Kidney (tissue), 22 donors: ENCODE measurements at places on chromosomes 6 and 20. TPM values are rescaled to one million over a fixed set of nuclear protein-coding genes. Genes with fewer than 3 reads are reported as not detected.

Gene DLK2
- 0.50 TPM for total RNA-seq

Gene NKAIN4
- 29.7 TPM for total RNA-seq

Gene ETV7
- total RNA-seq, result 4.6 TPM

Gene AURKA
- 2.7 TPM for total RNA-seq

Gene PRKN
- 10.4 TPM for total RNA-seq

Gene GSTA2
- 0.28 TPM for total RNA-seq

Gene BMP6
- 10.0 TPM for total RNA-seq

Gene ENPP3
- 2.0 TPM for total RNA-seq

Gene CDK19
- 20.4 TPM for total RNA-seq

Gene GZF1
- 14.1 TPM for total RNA-seq

GRCh38 chr6:81465859-81466258 is 286.6 kb downstream of the TENT5A start:
- H3K27ac ChIP-seq, result no peak overlapping the region
- H3K36me3 ChIP-seq, result no peaks in the 10 kb centered on the region

GRCh38 chr20:51678026-51678697 is 90.0 kb downstream of the ATP9A start:
- no peak overlapping the region for H3K4me3 ChIP-seq
- H3K4me1 ChIP-seq, result no peaks in the 10 kb centered on the region
- H3K27ac ChIP-seq, result no peak overlapping the region
- no peaks in the 10 kb centered on the region for H3K27me3 ChIP-seq
- H3K36me3 ChIP-seq, result no peaks in the 10 kb centered on the region

DNA sequence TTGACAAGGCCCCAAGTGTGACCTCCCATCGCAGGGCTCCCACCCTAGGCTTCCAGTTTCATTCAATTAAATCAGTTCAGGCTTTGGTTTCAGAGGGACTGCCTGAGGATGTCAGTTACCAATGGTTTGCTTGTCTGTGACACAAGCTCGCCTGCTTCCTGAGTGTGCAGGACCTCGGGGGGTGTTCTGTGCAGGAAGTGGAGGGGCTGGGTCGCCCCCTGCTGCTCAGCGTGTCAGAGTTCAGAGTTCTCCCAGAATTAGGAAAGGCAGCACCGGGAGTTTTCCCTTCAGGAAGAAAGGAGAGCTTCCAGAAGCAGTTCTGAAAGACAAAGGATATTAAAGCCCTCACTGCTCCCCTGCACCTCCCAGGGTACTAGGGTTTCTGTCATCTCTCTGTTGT is 50.8 kb upstream of the TGM3 start:
- peak; percentile 38 for DNase-seq
- no peaks in the 10 kb centered on the region for H3K4me1 ChIP-seq
- H3K27me3 ChIP-seq, result no peaks in the 10 kb centered on the region

DNA sequence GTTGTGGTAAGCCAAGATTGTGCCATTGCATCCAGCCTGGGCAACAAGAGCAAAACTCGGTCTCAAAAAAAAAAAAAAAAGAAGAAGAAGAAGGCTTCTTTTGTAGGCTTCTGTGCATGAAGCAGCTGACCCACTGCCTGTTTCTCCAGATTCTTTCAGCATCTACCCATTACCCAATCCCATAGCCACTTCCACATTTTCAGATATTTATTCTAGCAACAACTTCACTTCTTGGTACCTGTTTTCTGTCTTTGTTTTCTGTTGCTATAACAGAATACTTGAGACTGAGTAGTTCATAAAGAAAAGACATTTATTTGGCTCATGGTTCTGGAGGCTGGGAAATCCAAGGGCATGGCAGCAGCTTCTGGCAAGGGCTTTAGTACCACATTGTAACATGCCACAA is 95.3 kb upstream of the SGK1 start:
- no peaks in the 10 kb centered on the region for H3K36me3 ChIP-seq
- no peak overlapping the region for H3K27ac ChIP-seq
- H3K27me3 ChIP-seq, result no peaks in the 10 kb centered on the region

GRCh38 chr20:8291200-8291599 is 159.1 kb downstream of the PLCB1 start:
- DNase-seq, result no peak
- no peaks in the 10 kb centered on the region for H3K27me3 ChIP-seq
- no peak overlapping the region for H3K4me3 ChIP-seq
- no peaks in the 10 kb centered on the region for H3K36me3 ChIP-seq

DNA sequence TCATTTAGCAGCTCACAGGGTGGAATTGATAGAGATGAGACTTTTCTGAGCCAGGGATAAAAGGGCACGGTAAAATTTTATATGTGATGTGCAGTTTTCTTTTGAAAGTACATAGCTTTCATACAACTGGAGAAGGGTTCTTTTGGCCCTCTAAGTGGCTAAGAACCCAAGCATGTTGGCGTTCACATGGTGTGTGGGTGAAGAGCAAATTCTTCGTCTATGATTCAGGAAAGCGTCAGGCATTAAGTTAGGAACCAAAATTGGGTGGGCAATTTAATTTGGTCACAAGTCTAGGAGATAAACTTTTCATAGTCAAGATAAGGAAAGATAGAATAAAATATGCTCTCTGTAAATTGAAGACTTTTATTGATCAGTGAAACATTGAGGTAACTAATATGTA is 153.9 kb downstream of the UTRN start:
- no peak overlapping the region for H3K4me3 ChIP-seq
- H3K27me3 ChIP-seq, result no peaks in the 10 kb centered on the region
- DNase-seq, result no peak
- peaks cover 2% of the 10 kb centered on the region for H3K4me1 ChIP-seq

- no peaks in the 10 kb centered on the region for H3K36me3 ChIP-seq
- DNase-seq, result no peak
- H3K27ac ChIP-seq, result no peak overlapping the region
- H3K4me3 ChIP-seq, result no peak overlapping the region
- H3K27me3 ChIP-seq, result no peaks in the 10 kb centered on the region
These were observed 64.6 kb upstream of the SCP2D1 start for GRCh38 chr20:18748987-18749386.

GRCh38 chr20:61271312-61272231 is 19.5 kb downstream of the CDH4 start:
- no peak overlapping the region for H3K4me3 ChIP-seq
- H3K27ac ChIP-seq, result no peak overlapping the region
- H3K27me3 ChIP-seq, result no peaks in the 10 kb centered on the region
- no peaks in the 10 kb centered on the region for H3K36me3 ChIP-seq
- peak; percentile 67 for DNase-seq

DNA sequence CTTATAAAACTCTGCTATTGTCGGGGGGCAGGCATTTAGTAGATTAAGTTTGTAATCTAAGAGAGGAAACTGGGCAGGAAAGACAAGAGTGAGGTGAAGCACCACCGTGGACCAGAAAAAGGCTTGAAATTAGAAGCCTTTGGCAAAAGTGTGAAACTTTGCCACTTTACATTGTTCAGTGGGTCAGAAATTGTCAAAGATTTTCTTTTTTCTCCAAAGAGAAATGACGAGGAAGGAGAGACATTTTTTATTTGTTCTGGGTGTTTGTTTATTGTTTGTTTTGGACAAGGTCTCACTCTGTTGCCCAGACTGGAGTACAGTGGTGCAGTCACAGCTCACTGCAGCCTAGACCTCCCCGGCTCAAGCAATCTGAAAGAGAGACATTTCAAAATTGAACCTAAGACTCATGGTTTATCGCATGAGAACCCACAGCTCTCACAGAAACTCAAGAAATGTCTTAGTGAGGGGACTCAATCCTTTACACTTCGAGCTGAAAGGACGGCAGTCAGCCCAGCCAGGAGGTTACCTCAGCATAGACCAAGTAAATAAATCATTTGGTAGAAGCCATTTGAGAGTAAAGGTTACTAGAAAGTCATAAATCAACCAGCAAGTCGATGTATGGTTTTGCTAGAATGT is 262.8 kb upstream of the TAB2 start:
- no peaks in the 10 kb centered on the region for H3K36me3 ChIP-seq
- no peaks in the 10 kb centered on the region for H3K27me3 ChIP-seq
- no peak overlapping the region for H3K27ac ChIP-seq
- no peak for DNase-seq
- peaks cover 3% of the 10 kb centered on the region for H3K4me1 ChIP-seq

DNA sequence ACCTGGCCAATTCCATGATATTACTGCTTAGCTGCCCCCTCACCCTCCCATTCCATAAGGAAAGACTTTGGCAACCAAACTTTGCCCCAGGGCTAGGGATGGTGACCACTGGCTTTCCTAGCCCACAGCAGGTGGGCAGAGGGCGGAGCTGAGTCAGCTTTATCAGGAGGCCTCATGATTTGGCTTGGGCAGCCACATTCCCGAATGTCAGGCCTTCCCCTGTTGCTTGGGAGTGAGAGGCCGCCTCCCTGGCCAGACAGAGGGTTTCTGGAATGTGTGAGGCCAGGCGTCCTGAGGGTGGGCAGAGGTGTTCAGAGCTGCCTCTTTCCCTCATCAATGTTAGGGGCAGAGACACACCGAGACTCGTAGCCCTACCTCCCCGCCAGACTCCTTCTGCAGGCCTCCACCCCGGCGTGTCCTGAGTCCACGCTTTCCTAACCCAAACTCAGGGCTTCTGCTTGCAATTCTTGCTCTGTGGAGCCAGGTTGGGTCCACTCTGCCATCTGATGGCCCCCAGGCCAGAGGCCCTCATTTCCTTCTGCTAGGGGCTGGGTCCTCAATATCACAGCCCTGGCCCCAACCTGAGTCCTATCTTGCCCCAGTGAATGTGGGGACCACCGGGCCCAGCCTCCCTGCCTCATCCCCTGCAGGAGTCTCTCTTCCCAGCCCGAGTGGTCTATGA is 19.3 kb downstream of the UQCC2 start:
- H3K4me1 ChIP-seq, result peaks cover 14% of the 10 kb centered on the region
- no peak for DNase-seq
- H3K27ac ChIP-seq, result no peak overlapping the region
- H3K27me3 ChIP-seq, result no peaks in the 10 kb centered on the region
- peaks cover 7% of the 10 kb centered on the region for H3K36me3 ChIP-seq

DNA sequence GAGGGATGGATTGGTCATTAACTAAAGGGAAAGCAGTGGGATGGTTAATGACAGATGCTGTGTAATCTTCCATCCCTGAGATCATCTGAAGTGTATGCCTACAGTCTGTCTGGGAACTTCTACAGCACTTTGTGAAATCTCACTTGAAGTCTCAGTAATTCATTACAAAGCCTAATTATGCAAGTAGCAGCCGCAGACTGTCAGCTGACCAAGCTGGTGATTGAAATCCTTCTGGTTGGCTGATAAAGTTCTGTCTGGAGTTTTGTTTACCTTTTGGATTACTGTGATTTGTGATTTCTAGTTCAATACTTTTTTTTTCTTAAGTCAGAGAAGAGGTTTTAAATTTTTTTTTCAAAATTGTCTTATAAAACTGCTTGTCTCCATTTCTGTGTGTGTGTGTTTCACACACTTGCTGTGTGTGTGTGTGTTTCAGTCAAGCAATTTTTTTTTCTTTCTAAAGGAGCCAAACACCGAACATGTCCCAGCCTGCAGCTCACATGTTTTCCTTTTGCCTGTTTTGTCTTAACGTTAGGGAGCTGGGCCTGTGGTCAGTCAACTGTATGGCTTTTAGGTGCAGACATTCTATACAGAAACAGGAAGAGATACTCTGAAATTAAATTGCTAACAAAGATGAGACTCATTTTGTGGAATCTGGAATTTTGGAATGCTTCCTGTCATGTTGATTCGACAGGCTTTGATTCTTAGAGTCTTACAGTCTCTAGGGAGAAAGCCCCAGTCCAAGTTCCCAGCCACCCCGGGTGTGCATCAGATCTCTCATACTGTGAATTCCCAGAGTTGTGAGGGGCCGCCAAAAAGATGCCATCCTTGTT is 28.5 kb upstream of the ADGRF4 start:
- H3K27me3 ChIP-seq, result no peaks in the 10 kb centered on the region
- peaks cover 10% of the 10 kb centered on the region for H3K4me1 ChIP-seq
- H3K27ac ChIP-seq, result no peak overlapping the region
- H3K36me3 ChIP-seq, result no peaks in the 10 kb centered on the region
- DNase-seq, result peak; percentile 21

- peaks cover 8% of the 10 kb centered on the region for H3K36me3 ChIP-seq
- H3K4me3 ChIP-seq, result no peak overlapping the region
- H3K27me3 ChIP-seq, result no peaks in the 10 kb centered on the region
- DNase-seq, result no peak
These were observed 129.8 kb downstream of the FOXO3 start for GRCh38 chr6:108690326-108691049.

- no peaks in the 10 kb centered on the region for H3K27me3 ChIP-seq
- no peak for DNase-seq
- H3K27ac ChIP-seq, result no peak overlapping the region
- H3K36me3 ChIP-seq, result no peaks in the 10 kb centered on the region
- no peak overlapping the region for H3K4me3 ChIP-seq
These were observed 40.9 kb downstream of the JAG1 start for GRCh38 chr20:10632721-10633509.

- peak; percentile 79 for DNase-seq
- H3K4me1 ChIP-seq, result no peaks in the 10 kb centered on the region
- no peaks in the 10 kb centered on the region for H3K36me3 ChIP-seq
- H3K27ac ChIP-seq, result no peak overlapping the region
- no peaks in the 10 kb centered on the region for H3K27me3 ChIP-seq
These were observed 9.4 kb downstream of the SPDEF start for GRCh38 chr6:34546551-34547321.

DNA sequence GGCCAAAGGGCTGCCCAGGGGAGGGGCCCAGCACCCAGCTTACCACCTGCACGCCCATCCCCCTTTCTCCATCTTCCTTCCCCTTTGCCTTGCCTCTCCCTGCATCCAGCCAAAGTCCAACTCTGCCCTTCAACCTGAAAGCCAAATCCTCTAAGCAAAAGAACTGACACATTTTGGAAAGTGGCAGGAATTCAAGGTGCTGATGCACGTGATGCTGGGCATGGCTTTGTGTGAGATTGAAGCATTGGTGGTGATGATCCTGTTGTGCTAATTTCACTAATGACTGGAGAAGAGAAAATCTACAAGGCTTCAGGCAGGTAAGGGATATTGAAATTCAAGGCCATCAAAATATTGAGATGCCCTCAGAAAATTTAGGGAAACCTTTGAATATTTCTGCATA is 23.3 kb downstream of the SYNDIG1 start:
- H3K4me1 ChIP-seq, result no peaks in the 10 kb centered on the region
- H3K4me3 ChIP-seq, result no peak overlapping the region
- H3K27me3 ChIP-seq, result no peaks in the 10 kb centered on the region
- peaks cover 4% of the 10 kb centered on the region for H3K36me3 ChIP-seq
- no peak for DNase-seq

DNA sequence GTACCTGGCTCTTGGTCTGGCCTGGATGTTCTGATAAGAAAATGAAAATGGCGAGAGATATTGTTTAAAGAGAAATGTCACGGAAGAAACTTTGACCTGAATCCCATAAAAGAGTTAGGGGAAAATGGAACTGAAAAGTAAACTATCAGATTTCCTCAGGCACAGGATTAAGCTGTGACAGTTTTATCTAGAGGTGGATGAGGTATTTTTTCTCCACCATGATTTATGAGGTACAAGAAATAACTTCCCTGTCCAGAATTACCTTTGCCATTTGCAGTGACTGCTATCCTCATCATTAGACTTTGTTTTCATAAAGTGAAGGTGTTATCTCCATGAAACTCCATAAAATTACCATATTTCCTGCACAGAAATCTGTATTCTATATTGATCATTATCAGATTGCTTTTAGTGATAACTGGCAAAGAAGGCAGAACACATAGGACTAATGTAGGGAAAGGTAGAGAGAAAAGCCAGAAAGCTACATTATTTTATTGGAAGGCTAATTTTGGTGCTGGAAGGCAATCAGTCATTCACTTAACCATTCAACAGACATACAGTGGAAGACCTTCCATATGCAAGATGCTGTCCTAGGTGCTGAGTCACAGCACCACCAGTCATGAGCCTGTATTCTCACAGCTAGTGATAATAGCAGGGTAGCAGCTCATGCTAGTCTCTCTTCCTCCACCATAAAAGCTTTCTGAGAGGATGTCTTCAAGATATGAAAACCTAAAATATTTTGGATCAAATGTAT is 427.3 kb upstream of the CITED2 start:
- no peak overlapping the region for H3K4me3 ChIP-seq
- H3K36me3 ChIP-seq, result no peaks in the 10 kb centered on the region
- DNase-seq, result peak; percentile 50
- H3K27ac ChIP-seq, result no peak overlapping the region
